H7 (cell line): ENCODE measurements at places on chromosomes 3 and 15. TPM values are rescaled to one million over a fixed set of nuclear protein-coding genes. Genes with fewer than 3 reads are reported as not detected.

DNA sequence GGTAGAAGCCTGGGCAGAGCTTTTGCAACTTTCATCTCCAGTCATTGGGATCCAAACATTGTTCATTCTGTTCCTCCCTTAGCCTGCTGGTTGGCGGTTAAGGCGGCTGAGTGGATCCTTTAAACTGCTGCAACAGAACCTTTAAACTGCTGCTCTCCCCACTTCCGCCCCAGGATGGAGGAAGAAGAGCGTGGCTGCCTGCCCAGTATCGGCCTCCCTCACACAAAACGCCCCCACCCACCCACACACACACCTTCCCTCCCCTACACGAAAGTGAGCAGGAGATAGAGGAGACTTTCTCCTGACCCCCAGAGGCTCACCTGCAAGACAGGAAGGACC, 460 bp upstream of the ZMAT3 start:
- DNase-seq, result no peak

DCBLD2 gene
- 43.8 and 49.6 TPM in 2 replicates for total RNA-seq

- no peak for DNase-seq
Observed at GRCh38 chr3:146431240-146431639, 38.1 kb downstream of the PLSCR2 start.

DNA sequence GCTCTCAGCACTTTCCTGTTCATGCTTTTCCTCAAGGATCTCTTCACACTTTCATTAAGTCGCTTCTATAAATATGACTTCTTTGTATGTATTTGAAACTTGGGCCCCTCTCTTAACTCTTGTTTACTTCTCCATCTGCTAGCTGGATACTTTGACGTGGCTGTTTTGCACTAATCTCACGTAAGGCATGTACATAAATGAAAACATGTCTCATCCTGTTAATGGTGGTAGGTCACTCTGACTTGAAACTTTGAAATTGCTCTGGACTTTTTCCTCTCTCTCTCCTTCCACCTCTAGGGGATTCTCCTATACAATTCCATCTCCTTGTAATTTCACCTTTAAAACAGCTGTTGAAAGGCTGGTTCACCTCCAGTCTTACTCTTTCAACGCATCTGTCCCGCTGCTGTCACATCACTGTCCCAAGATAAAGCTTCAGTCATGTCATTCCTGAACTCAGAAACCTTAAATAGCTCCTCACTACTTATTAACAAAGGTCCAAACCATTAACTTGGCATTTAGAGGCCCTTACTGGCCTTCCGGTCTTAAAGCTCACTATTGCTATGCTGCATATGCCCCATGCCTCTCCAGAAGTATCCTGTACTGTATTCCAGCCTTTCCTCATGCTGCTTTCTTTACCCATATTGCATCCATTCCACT, 1.2 kb downstream of the BLOC1S6 start:
- DNase-seq, result no peak

CHRFAM7A gene
- total RNA-seq, result 2.1 and 2.2 TPM in 2 replicates

EIF2B5 gene
- 58.4 and 65.6 TPM in 2 replicates for total RNA-seq

DNA sequence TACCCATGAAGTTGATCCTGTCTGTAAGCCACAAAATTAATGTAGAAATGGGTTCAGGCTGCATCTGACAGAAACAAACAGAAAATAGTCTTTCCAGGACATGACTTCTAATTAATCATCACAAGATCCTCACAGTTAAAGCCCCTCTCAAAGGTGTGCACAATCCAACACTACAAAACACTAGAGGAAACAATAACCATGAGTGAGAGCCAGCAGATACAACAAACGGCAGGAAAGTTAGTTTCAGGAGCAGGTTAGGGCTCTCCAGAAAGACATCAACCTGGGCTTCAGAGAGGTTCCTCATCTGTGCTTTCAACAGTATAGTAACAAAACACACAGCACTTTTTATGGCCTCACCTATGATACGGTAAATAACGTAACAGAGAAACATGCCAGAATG, 42.8 kb downstream of the DPH3 start:
- no peak for DNase-seq

EPB42 gene
- total RNA-seq, result not detected in 2 replicates

DNA sequence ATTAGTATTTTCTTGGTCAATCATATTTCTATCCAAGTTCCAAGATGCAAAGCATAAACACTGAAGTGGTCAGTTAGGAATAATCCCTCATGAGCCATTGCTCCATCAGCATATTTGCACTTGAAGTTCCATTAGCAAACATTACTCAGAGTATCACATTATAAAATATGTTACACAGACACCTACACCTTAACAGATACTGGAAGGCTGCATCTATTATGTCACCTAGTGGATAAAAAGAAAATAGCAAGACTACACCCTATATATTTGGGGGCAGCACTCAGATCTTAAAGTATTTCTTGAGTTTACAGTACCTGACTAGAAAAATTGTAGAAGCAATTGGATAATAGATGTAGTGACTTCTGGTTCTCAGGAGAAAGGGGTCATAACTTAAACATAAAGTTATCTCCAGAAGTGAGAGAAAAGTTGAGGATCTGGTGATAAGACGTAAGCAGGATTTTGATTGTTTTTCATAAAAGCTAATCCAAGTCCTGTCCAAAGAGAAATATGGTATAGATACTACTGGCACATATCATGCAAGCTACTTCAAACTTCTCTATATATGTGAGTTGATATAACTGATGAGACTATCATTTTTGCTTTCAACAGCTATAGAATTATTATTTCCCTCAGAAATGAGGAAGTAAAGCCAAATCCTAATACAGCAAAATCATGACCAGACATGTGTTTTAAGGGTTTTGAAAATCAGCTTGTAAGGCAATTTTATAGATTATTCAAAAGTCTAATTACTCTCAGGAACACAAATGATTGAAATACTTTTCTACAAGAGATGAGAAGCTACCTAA, 422.2 kb downstream of the GBE1 start:
- peak; percentile 31 for DNase-seq

GHSR gene
- not detected in 2 replicates for total RNA-seq

GABRR3 gene
- not detected in 2 replicates for total RNA-seq

- no peak for DNase-seq
Observed at GRCh38 chr3:52784021-52784621, 6.7 kb downstream of the ITIH1 start.

TTLL13 gene
- 0.07 and 0.14 TPM in 2 replicates for total RNA-seq

GRCh38 chr3:14523792-14524191, 16.4 kb downstream of the GRIP2 start:
- DNase-seq, result no peak
